T-cell (primary cell): ENCODE measurements at places on chromosomes 1 and 21.

- DNase-seq = no peak
These were observed 210.3 kb upstream of the USP24 start for GRCh38 chr1:55425310-55425930.

DNA sequence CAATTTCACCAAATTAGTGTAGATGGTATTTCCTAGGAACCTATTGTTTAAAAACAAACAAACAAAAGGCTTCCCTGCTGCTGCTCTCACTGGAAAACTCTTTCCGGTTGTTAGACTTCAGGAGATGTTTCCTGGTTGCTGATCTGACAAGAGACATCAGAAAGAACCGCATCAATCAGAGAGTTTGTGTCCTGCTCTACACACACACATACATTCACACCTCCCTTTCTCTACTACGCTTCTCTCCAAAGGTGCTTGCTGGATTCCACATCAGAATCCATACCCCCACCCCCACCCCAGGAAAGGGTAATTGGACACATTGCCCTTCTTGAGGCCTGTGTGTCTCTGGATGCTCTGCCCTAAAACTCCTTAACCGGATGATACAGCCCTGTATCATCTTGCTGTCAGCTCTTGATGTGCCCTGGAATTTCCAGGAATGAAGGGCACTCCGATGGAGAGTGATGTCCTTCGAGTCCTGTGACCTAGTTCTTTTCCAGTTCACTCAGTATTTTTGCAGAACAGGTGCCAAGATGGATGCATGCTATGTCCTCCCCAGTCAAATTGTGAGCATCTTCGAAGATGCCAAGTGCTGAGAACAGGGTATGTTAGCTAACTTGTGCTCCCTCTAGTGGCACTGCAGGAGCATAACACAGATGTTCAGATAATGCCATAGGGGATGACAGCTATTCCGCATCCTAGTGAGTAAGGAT, 113.7 kb upstream of the SLC35F3 start:
- no peak for DNase-seq

DNA sequence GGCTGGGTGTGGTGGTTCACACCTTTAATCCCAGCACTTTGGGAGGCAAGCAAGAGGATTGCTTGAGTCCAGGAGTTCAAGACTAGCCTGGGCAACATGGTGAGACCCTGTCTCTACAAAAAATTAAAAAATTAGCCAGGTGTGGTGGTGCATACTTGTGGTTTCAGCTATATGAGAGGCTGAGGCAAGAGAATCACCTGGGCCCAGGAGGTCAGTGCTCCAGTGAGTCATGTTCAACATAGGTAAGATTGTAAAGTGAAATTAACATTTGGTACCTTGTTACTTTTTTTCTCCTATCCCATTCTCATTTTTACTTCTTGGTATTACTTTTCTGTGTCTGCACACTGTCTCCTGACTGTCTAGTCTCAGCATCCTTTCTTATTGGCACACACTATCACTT, 19.0 kb downstream of the MAGI3 start:
- DNase-seq = no peak

- DNase-seq = no peak
These were observed 289.4 kb upstream of the DUSP10 start for GRCh38 chr1:222031318-222031717.

- no peak for DNase-seq
These were observed 54.6 kb downstream of the F3 start for GRCh38 chr1:94486990-94487389.

- DNase-seq = no peak
These were observed 7.9 kb downstream of the MYBPHL start for GRCh38 chr1:109298666-109299557.

DNA sequence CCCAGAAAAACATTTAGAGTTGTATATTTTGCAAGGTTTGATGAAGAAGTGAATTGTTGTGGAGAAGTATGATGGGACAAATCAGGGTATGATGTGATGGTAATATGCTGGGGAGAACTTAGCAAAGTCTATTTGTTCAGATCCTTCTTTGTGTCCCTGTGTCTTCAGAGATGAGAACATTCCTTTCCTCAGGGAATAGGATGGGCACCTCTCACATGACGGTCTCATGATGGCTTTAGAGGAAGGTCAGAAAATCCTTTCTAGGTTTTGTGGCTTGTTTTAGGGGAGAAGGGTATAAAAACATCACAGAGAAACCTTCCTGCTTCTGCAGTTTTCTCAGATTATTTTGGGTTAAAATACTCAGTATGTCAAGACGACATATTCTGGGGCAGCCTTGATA, 171.3 kb upstream of the NRIP1 start:
- DNase-seq = no peak
